Stimulated activated CD4-positive, alpha-beta T cell treated with anti-CD3 and anti-CD28 coated beads, Interleukin-12 subunit alpha, Interleukin-12 subunit beta, amount 100 ng/mL, for 24 hours (primary cell): ENCODE measurements at places on chromosomes 16 and 17.

GRCh38 chr16:73746554-73746953 lies 550.1 kb upstream of the PSMD7 start:
- no peak for DNase-seq

GRCh38 chr17:79095345-79096055 lies 20.9 kb downstream of the ENGASE start:
- no peak for DNase-seq

DNA sequence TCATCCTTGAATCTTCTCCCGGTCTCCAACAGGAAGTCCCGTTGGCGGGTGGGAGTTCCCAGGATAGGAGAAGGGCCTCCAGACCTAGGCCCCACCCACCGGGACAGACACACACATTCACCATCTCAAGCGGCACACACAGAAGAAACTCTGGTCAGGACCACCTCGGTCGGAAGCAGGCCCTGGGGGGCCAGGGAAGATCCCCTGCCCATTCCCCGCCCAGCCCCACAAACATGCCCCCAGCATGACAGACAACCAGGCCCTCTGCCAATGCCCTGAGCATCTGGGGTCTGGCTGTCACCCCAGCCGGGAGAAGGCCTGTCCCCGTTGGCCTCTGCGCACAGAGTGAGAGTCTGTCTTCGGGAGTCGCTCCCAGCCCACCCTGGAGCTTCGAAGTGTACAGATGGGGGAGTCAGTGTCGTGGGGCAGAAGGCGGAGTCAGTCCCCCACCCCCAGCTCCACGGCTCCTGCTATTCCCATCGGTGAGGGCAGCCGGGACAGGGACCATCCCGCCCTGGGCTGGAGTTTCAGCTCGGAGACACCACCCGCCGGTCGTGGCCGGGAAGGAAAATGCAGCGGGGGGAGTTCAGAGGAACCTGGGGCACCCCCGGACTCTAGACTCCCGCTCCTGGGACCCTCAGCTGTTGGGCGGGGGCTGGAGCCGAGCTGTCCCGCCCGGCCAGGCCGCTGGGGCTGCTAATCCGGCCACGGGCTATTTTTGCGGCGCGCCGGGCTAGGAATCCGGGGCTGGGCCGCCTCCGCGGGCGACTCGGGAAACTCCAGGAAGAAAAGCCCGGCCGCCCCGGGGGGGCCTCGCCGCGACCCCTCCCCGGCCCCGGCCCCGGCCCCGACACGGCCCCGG lies 660 bp downstream of the RHBDF1 start:
- DNase-seq, result no peak

DNA sequence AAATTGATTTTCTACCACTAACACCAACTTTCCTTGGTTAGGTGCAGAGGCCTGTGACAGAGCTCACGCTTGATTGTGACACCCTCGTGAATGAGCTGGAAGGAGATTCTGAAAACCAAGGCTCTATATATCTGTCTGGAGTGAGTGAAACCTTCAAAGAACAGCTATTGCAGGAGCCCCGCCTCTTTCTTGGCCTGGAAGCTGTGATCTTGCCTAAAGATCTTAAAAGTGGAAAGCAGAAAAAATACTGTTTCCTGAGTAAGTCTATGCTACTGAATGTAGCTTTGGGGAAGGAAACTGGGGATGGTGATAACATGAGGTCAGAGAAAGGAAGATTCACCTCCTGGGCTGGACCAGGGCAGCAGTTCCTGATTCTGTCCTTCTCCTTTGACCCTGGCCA lies 38.3 kb downstream of the REXO5 start:
- DNase-seq, result no peak

- no peak for DNase-seq
Measured at GRCh38 chr16:78324649-78325285, 225.3 kb downstream of the WWOX start.

DNA sequence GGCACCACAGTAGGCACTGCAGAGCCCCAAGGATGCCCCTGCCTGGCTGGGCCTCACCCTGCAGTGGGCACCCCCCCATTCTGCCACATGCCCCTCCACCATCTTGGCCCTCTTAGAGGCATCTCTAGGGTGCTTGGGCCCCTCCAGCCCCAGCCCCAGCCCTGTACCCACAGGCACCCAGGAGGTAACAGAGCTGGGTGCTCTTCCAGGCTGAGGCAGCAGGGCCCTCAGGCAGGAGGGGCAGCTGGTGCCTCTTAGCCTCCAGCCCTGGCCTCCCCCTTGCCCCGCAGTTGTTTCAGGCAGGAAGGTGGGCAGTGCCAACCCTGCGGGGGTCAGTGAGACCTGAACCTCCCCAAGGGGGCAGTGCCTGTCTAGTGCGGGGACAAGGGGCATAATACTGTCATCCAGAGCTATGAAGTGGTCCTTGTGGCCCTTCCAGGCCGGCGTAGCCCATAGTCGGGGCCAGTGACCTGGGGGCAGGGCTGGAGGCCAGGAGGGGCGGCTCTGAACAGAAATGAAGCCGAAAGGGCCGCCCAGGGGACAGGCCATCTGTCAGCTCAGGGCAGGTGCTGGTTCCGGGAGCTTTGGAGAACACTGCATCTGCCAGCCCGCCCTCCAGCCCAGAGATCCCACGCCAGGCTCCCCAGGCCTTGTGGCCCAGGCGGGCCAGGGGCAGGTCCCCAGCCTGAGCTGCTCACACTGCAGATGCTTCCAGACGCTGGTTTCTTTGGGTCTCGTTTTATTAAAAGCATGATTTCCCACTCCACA lies 4.9 kb upstream of the AATK start:
- DNase-seq, result no peak

- no peak for DNase-seq
Measured at GRCh38 chr16:20614186-20615141, 38.3 kb upstream of the ACSM2B start.

- DNase-seq, result no peak
Measured at GRCh38 chr17:4743898-4744297, 4.2 kb upstream of the CXCL16 start.

GRCh38 chr17:75816693-75817092 lies 27.5 kb downstream of the UNC13D start:
- no peak for DNase-seq

- DNase-seq, result no peak
Measured at GRCh38 chr16:10578474-10579316, 1.7 kb downstream of the EMP2 start.

DNA sequence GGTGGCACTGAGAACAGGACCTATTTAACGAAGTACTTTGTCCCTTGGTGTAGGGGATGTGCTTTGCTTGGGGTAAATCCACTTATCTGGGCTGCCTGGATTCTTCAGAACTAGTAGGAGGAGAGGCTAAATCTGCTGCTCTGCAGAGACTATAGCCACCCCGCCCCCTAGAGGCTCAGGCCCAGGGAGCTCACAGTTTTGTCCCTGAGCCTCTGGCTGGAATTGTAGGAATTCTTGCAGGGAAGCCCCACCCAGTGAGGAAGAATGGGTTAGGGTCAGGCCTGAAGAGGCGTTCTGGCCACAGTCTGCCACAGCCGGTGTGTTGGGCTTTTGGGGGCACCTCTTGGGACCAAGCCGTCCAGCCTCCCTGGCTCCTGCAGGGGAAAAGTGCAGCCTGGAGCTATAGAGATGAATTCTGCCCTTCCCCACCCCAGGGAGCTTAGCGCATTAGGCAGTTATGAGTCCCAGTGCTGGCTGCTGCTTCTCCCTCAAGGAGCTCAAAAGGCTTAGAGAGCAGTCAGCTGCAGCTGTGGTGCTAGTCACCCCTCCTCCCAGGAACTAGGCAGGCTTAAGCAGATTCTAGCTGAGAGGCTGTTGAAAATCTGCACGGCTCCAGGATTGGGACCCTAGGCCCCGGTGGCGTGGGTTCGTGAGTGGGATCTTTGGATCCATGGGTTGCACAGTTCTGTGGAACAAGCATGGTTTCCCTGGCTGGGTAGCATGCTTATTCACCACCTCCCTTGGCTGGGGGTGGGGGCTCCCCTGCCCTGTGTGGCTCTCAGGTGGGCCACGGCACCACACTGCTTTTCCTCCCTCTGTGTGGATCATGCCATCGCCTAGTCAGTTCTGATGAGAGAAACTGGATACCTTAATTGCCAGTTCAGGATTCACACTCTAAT lies 237.4 kb upstream of the TOM1L1 start:
- no peak for DNase-seq

DNA sequence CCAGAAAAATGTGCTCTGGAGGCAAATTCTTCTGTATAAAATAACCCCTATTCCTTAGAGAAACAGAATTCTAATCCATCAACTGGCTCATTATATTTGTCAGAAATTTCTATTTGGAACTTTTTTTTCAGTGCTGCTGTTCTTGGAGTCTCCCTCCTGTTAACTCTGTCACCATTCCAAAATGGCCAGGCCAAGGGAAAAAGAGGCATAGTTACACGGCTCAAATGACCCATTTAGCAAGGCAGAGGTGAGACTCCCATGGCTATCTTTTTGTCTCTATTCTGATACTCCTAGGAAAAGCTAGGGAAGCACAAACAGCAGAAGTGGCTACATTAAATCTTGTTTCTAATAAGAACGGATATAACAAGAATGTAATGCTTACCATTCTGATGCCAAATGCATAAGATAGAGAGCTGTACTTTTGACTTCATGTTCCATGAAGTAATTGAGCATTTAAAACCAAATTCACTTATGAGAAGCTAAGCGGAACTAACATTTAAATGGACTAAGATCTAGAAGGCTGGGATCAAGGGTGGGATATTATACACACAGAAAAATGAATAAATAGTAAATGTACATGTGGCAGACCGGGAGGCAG lies 64.4 kb upstream of the CORO6 start:
- no peak for DNase-seq

DNA sequence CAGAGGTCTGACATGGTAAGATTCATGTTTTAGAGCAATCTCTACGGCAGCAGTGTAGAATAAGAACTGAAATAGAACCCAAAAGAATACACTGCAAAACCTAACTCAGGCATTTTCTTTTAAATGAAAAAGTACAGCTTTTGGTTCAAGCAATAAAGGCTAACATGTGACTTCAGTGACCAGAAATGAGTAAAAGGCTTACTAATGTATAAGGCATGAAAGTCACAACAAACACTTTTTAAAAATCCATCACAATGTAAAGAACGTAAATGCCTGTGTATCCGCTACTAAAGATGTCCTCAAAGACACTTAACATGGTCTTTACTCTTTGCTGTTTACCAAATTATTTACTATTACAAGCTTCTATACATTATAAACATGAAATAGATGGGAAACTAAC lies 16.6 kb downstream of the KIAA0753 start:
- no peak for DNase-seq

- no peak for DNase-seq
Measured at GRCh38 chr16:82331974-82332750, 162.1 kb upstream of the MPHOSPH6 start.

DNA sequence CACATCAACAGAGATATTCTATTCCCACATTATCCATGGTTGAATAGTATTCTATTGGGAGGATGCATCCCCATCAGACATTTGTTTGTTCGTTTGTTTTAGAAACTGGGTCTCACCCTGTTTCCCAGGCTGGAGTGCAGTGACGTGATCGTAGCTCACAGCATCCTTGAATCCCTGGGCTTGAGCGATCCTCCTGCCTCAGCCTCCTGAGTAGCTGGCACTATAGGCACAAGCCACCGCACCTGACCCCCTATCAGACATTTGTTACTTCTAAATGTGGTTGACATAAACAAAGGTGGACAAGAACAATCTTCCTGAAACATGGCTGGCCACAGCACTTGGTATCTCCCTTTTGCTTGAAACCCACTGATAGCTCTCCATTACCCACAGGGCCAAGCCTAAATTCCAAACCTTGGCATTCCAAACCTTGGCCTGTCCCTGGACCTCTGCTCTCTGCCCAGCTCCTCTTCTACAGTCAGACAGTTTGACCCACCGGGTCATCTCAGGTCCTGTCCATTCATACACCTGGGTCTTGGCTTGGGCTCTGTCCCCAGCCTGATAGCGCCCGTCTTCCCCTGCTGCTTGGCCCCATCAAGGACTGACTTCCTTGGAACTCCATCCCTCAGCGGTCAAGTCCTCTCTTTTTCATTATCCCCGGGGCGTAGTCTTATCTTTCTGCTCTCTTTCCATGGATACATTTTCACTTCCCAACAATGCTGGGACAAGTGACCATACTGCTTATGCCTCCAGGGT lies 1.5 kb upstream of the PRR29 start:
- no peak for DNase-seq

DNA sequence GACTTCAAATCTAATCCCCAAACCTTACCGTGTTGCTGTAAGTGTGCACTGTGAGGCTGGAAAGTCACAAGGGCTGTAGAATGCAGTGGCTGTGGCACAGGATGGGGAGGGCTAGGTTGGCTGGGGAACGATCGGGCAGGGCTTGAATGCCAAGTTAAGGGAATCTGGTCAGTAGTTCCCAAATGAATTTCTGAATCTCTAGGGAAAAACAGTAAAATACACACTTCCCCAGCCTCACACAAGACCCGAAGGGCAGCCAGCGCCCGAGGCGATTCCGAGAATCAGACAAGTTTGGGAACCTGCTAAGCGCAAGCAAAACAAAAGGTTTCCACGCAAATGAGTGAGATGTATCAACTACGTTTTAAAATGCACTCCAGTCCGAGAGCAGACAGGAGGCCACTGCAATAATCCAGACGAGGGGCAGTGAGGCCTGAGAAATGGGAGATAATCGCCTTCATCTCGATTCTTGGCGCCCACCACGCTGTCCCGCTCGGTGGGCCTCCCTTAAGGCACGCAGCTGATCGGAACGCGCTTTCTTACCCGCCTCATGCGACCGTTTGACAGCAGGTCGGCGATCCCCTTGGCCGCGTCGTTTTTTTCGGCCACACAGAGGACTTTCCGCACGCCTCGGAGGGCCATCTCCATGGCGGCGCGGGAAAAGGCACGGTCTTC lies 599 bp downstream of the TOP3A start:
- no peak for DNase-seq

GRCh38 chr16:50270510-50271147 lies 4.3 kb downstream of the ADCY7 start:
- DNase-seq, result no peak

GRCh38 chr16:11977376-11978041 lies 975 bp downstream of the SNX29 start:
- DNase-seq, result no peak

GRCh38 chr17:82655038-82655479 lies 6.8 kb upstream of the WDR45B start:
- no peak for DNase-seq

DNA sequence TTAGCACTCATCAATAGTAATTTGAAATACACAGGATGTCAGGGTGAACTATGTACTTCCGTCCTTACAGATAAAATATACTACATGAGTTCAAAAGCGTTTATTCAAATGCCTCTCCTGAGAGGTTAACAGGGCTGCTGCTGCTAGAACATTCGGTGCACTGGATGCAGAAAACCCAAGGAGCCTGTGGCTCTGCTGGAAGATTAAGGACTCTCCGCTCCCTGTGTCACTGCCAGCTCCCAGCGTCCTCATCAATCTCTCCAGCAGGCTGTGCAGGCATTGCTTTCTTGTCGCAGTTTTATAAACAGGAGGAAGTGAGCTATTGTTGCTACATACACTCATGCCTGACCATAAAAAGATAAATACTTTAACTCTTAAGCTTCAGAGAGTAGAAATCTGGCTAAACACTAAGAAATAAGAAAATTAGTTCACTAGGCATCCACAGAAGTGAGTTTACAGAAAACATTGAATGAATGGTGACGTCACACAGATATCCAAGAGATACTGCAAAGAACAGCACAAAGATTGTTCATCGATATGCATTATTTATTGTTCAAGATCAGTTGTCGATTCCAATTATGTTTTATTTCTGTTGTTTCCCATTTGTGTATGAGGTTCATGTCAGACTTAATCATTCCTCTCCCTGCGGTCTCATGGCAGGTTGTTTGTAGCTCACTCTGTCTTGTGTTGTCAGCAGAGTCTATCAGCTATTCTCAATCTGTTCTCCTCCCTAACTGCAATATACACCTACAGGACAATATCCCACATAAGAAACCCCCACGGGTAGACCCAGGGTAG lies 127.9 kb upstream of the MON1B start:
- no peak for DNase-seq

GRCh38 chr17:83170571-83171260 lies 91.3 kb downstream of the METRNL start:
- DNase-seq, result no peak
